ENCODE measurements at places on chromosomes 5 and 9.

GRCh38 chr9:122819326-122819725 lies 9.1 kb downstream of the PDCL start:
- DNase-seq: no peak

- no peak for DNase-seq
Measured at GRCh38 chr9:120928483-120929228, 2.1 kb upstream of the TRAF1 start.

DNA sequence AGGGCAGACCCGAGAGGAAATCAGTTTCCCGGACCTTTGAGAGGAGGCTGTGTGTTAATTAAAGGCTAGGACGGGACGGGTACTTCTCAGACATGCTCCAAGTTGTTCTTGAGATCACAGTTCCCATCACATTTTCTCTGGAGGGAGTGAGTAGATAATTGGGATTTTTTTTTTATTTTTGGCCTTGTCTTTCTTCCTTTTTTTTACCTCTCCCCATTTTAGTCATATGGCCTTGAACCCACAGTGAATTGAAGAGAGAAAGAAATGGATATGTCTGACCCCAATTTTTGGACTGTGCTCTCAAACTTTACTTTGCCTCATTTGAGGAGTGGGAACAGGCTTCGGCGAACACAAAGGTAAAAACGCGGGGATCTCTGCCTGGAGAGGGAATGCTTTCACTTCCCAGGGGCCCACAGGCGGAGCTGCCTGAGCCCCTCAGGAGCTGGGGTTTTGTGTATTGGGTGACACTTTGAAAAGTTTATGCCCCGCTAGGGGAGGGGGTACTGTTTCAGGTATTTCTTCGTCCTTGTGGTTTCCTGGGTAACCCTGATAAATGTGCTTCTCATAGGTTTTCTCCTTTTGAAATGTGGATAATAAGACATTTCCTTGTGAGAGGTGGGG lies 191.8 kb downstream of the CD180 start:
- no peak for DNase-seq

DNA sequence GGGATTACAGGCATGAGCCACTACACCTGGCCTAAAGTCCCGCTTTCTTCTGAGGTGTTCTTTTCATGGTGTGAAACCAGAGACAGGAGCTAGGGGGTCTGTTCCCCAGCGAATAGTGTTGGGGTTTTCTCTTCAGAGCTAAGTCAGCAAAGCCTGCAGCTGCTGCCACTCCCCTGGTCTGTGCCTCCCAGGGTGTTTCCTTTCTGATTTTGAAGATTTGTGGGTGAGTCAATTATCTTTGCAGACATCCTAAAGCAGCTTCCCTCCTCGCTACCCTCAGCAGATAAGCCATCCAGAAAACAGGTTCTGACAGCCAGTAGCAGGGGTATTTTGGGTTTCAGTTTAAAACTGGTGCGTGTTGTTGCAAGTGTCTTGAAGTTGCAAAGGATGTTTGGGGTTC lies 72.0 kb upstream of the IQGAP2 start:
- DNase-seq: no peak

GRCh38 chr9:94734054-94734754 lies 7.7 kb downstream of the AOPEP start:
- no peak for DNase-seq

DNA sequence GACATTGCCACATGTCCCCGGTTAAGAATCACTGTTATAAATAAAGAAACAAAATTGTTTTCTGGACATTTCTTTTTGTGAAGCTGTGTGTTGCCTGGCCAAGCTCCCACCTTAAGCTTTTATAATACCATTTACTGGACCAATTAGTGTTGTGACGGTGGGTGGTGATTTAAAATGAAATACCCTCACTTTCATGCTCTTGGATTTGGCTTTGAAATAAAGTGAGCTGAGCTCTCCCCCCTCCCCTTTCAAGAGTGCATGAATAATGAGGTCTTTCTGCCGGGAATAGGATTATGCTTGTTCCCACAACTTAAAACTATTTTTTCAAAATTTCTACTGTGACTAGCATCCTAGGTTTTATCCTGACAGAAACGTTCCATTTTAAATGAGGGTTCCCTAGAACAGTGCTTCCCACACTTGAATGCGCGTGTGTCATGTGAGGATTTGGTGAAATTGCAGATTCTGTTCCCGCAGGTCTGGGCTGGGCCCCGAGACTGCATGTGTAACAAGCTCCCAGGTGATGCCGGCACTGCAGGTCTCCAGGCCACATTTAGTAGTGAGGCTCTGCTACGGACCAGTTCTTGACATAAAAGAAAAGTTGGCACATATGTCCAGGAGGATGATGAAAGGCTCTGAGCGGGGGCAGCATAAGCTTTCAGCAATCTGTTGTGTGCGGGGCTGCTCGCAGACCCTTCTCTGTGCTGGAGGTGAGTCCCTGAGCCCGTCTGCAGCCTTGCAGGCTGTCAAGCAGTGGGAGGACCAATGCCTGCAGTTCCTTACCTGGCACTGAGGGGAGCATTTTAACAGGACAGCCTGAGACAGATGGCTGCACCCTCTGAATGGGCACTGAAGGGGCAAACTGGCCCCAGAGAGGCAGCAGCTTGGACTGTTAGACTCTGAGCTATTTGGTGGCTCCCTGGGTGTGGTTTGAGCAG lies 24.4 kb downstream of the IQGAP2 start:
- no peak for DNase-seq

DNA sequence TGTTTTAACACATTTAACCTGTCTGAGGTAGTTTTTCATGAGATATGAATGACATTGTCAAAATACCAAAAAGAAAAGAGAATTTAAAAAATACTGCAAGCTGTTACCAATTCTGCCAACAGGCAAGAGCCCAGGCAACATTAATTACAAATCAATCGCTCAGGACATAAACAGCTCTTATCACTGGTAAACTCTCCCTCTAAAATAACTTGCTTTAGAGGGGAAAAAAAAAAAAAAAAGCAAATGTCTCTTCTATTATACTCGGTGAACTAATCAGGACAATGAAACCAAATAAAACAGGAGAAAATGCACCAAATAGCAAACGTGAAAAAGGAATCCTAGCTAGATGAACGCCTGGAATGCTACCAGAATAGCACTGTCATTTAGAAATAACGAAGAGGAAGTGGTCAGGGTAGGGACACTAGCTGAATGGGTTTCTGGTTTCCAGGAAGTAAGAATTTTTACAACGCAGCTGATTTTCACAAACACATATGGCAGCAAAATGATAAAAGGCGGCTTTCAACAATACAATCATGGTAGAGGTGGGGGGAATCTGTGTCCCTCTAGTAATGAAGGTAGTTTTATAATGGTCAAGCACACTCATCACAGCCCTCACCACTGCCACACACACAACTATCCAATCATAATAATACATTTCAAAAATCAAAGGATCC lies 94.9 kb downstream of the DENND1A start:
- DNase-seq: peak; percentile 15

DNA sequence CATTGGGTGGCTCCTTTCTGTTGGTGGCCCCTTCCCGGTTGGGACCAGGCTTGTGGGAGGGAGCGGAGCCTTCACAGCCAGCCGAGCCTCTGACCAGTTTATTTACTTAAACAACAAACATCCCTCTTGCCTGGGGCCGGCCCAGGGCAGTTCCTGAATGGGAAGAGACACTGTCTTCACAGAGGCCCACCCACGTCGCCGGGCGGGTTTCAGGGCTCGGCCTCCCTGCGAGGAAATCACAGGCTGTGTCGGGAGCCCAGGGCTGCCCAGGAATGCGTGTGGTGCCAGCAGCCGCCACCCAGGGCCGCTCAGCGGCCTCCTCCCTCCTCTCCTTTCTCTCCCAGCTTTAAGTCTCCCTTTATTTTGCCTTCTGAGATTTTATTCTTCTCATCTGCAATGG lies 132.5 kb downstream of the HSD17B3 start:
- DNase-seq: no peak

GRCh38 chr5:1547236-1547635 lies 23.5 kb upstream of the LPCAT1 start:
- no peak for DNase-seq

- no peak for DNase-seq
Measured at GRCh38 chr5:129199308-129199707, 104.8 kb downstream of the ISOC1 start.

DNA sequence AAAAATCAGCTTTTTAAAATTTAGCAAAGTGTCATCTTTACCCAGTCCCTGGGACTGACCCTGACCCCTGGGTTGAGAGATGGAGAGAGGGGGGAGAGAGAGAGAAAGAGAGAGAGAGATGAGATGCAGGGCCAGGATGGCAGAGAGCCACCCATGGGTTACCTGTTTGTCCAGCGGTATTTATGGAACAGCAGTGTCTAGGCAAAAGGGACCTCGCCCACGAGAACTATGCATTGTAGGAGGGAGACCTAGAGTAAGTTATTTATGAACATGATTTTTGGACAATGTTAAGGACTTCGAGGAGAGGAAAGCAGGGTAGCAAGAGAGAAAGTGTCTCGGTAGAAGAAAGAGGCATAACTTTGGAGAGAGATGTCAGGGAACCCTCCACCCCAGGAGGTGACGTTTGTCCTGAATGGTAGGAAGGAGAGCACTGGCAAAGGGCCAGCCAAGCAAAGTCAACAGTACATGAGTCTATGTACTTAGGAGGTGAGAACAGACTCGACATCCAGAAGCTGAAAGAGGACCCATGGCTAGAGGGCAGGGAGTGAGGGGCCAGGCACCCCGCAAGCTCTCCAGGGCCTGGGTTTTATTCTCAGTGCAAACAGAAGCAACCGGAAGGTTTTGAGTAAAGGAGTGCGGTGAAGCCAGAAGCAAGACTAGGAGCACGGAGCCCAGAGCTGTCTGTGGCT lies 30.5 kb upstream of the MSX2 start:
- DNase-seq: no peak

GRCh38 chr9:108142504-108143201 lies 653.1 kb upstream of the KLF4 start:
- DNase-seq: peak; percentile 82

GRCh38 chr5:88674356-88675167 lies 208.4 kb downstream of the MEF2C start:
- DNase-seq: no peak

GRCh38 chr9:627336-627970 lies 214.0 kb upstream of the DMRT1 start:
- DNase-seq: no peak
